Stimulated activated CD4-positive, alpha-beta T cell treated with anti-CD3 and anti-CD28 coated beads, TNF-alpha, amount 100 ng/mL, for 4 hours (primary cell): ENCODE measurements at places on chromosomes 2 and 18.
A peak's percentile ranks its signal among the peaks of the same experiment; 100 is the strongest.

DNA sequence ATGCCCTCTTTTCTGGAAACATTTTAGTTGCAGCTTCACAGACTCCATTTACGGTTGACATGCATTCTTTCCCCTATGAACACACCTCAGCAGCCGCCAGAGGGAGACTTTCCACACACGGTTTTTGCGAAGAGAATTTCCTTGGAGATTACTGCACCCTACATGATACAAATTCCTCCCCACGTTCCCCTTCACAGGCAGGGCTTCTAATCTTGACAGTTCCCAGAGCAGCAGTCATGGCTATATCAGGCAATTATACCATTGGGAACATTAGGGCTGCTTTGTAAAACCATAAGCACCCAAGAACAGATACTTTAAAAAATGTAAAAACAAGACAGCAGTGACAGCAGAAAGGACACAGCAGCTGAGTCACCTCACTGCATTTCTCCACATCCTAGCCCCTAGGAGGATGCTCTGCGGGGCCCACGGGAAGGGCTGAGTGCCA, 253.8 kb downstream of the TGIF1 start:
- DNase-seq: no peak

DNA sequence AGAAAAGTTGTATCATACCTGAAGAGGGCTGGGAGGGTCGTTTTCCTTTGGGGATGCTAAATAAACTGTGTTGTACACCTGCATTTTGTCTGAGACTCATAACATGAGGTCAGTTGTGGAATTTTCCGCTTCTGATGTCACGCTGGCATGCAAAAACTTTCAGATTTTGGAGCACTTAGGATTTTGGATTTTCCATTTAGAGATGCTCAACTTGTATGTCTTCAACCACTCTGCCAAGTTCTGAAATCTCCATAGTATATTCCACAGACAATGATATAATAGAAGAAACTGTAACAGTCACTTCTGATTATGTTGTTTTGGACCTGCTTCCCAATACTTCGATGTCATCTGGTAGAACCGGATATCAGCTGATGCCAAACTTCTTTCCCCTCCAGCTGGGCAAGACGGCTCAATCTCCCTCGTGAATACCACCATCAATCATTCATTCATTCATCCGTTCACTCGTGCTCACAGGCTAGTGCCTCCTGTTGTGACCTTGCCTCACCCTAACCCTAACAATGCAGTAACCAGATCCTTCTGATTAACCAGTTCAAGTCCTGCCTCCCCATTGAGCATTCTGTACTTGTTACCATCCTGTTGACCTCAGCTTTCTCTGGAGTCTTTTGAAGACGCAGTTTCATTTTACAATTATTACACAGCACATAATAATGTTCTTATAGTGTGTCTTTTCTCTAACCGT, 5.3 kb upstream of the PLEKHH2 start:
- no peak for DNase-seq

DNA sequence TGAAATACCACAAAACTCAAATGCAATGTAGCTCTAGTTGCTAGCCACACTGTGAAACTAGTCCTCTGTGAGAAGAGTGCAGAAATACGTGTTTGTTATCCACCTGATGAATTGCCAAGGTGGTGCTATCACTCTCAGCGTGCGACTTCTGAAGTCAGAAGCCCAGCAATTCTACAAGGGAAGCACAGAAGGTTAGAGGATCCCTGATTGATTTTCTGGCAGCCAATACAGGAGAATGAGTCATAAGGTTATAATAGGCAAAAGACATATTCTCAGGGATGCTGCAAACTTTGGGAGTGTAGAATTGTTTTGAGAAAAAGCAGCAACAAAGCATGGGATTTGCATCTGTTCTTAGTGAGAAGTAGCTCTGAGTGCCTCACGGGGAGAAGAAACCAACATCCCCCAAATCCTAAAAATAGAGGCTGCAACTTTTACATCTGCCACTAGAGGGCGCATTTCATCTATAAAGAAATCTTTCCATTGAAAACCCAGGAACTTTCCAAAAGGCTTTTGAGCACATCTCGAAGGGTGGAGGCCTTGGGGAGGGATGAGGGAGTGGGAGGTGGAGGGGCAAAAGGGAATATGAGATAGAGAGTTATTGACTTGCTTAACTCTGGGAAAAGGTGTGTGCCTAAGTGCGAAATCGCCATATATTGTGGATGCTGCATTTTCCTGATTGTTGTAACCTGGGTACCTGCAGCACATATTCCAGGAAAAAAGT, 78.0 kb downstream of the TMEM182 start:
- DNase-seq: no peak

DNA sequence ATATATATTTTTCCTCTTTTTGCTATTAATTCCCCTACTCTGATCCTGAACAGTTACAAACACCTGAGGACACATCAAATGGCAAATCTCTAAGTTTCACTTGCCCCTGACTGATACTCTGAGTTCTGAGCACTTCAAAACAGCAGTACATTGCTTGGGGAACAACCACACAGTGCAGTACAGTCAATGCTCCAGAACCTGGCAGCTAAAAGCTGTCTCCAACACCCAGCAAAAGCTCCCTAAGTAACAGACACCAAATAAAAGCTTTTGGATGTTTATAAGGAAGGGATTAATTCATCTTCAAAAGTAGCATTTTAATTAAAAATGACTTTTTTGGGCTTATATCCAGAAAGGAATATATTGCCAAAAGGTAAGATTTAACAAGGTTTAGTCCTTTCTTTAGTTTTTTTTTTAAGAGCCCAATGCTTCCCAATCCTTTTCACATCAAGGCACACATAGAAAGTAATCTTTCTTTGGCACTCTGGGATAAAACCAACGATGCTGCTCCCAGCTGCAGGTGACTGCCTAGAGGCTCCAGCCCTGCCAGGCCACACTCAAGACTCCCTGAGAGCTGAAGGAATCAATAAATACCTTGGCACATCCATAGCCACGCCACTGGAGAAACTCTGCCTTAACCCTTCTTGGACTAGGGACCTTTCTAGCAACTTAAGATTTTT, 164.9 kb upstream of the ZFP36L2 start:
- DNase-seq: no peak

DNA sequence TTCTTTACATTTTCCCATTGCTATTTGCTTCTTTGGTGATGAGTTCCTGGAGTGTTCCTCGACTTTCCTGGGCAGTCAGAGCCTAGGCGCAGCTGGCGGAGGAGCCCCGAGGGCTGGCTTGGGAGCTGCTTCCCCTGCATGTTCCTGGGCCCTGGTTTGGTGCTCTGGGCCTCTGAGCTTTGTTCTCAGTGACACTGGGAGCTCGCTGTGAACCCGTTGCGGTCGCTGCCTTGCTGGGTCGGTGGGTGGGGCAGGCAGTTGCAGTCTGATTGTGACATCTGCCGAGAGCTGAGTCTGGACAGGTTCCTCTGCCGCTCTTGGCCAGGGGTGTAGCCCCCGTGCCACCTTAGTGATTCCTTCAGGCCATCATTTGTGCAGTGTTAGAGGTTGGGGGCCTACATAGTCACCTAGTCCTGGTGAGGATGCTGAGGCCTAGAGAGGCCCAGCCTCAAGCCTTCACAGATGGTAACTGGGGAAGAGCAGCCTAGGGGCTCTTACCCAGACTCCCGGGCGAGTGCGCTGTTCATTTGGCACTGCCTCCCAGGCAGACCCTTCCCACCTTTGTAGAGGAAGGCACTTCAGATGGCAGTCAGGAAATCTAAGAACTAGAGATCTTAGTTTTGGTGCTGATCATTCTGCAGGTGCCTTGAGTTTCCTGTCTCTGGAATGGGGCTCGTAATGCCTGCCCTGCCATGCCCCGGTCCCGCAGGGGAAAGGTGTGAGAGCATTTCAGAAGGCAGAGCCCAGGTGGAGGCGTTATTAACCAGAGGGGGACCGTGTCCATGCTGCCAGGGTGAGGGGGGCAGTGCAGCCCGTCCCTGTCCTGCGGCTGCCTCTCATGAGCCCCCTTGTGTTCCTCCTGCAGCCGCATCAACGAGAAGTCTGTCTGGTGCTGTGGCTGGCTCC, 8.4 kb downstream of the ASB1 start:
- no peak for DNase-seq

- DNase-seq: no peak
Measured at GRCh38 chr18:40692871-40693270, 1262.2 kb upstream of the PIK3C3 start.

GRCh38 chr2:17223211-17223610, 295.0 kb downstream of the RAD51AP2 start:
- no peak for DNase-seq

DNA sequence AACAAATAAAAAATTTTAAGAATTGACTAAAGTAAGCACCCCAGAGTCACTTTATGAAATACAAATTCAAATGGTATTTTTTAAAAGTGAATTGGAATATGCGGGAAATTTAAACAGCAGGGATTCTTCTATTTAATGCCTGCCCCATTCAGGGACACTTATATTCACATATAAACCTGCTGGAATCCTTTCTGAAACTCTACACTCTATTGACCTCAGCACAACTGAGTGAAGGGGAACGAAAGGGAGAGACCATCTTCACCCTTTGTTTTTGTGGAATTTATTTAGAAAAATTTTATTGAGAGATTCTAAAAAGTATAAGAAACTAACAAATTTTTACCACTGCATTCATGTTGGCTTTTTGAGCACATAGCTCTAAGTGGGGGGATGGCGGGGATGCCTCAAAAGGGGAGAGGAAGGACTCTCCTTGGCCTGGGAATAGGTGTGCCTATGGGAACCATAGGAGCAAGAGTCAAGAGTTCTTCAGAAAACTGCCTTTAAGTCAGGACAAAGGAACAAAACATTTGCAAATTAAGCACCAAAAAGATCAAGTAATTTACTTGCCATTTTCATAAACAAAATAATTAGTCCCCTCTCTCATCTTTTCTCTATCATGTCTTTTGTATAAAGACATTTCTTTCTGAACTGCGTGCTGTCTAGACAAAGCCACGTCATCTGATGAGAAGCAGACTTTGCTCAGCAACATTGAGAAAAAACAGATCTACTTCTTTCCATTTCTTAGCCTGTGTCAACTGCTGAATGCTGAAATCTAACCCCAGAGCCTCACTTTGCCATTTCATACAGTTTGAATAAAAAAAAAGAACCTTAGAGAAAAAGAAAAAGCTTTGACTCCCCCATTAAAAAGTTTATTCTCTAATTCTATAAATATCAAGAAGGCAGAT, 21.6 kb upstream of the FLACC1 start:
- no peak for DNase-seq

- DNase-seq: peak; percentile 24
Measured at GRCh38 chr2:88765154-88765888, 73.8 kb downstream of the RPIA start.

DNA sequence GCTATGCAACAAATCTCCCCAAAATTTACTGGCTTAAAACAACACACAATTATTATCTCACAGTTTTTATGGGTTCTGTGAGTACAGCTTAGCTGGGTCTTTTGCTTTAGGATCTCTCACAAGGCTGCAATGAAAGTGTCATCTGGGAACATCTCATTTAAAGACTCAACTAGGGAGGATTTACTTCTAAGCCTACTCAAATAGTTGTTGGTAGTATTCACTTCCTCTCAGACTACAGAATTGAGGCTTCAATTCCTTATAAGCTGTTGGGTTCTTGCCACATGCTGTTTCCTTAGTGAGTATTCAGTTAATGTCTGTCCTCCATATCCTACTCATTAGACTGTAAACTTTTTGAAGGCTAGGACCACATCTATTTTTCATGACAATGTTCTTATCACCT, 72.3 kb downstream of the MDH1 start:
- no peak for DNase-seq

GRCh38 chr18:24176727-24177416, 38.0 kb downstream of the CABYR start:
- DNase-seq: peak; percentile 3

DNA sequence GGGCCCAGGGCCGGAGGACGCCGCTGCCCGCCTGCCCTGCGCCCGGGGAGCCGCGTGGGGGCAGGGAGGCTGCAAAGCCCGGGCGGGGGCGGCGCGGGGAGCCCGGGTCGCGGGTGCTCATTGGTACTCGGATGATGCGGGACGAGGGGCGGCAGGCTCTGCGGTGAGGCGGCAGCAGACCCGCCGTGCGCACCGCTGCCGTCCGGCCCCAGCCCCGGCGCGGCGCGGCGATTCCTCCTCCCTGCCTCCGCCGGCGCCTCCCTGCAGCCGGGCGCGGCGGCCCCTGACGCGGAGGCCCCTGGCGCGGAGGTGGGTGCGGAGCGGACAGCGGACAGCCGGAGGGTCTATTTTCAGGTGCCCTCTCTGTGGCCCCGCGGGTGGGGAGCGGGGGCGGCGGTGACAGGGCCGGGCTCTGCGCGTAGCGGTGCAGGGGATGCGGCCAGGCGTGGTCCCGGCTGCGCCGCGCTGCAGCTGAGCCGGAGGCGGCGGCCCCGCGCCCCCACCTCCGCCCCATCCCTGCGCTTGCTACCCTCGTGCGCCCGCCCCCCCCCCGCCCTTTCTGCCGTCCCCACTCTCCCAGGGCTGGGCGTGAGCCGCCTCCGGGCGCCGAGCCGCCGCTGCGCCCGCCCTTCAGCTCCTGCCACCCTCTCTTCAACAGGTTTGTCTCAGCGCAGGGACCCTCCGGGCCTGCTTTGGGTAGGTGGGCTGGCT, 640 bp downstream of the SPTBN1 start:
- no peak for DNase-seq

DNA sequence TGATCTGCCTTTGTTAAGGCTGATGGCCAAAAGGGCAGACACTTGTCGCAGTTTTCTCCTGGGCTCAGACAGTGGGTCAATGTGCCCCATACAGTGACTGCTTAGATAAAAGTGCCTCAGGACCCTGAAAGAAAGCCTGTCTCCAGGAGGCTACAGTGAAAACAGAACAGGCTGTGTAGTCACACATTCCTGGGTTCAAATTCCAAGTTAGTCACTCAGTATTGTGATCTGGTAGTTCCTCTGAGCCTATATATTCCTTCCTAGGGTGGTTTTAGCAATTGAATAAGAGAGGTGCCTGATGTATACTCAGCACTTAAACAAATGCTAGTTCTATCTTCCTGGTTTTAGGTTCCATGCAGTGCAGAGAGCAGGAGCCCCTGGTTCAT, 54.4 kb downstream of the RPL37A start:
- no peak for DNase-seq

DNA sequence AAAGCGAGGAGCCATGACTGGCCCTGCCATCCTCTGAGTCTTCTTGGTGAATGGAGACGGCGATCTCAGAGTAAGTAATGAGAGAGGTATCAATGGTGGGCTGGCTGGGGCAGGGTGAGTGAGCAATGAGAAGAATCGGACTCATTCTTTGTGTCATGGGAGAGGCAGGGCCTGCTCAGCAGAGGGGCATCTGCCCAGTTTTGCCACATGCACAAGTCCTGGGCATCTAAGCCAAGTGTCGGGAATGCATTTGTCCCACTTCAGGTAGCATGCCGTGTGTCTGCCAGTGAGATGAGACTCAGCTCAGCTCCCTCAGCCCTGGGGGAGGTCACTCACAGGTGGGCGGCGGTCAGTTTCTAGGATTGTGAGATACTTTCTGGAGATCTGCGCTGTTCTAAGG, 791.0 kb upstream of the RAB6C start:
- no peak for DNase-seq

DNA sequence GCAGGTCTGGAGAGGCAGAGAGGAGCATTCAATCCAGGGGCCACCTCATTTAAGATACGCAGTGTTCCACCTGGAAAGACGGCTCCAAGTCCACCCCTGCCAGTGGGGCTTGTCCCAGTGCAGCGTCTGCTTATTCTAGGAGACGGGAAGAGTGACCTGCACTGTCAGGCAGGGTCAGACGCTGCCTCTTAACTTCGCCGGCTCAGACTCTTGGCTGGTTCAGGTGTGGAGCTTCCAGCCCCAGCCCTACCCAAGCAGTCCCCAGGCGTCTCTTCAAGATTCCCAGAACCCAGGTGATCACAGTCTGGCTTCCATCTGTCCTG, 208.5 kb downstream of the TFCP2L1 start:
- no peak for DNase-seq
